ENCODE measurements at places on chromosomes 2 and 18.
A peak's percentile ranks its signal among the peaks of the same experiment; 100 is the strongest.

DNA sequence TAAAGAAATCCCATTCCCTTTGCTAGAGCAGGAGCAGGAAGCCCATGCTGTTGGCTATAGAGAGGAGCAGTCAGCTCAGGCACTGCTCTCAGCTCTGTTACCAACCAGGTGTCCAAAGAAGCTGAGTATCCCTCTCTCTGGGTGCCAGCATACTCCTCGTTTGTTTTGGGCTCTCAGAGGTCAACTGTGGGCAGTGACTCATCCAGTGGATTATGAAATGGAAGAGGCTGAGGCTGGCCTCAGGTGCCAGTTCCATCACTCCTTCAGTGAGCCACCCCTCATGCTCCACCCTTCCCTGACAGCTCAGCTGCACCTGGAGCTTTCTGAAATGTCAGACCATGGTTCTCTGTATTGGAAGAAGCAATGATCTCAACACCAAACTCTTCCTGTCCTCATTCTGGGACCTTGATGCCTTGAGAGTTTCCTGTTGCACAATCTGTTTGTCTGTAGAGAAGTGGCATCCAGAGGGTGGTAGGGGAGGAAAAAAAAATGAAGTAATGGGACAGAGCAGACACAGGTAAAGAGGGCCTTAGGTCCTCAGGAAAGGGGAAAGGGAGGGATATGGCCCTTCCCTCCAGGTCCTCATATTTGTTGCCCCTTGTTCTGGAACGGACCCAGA, 31.2 kb upstream of the EN1 start:
- DNase-seq, result no peak

- no peak for DNase-seq
Measured at GRCh38 chr2:55431982-55432627, 12.4 kb upstream of the CCDC88A start.

DNA sequence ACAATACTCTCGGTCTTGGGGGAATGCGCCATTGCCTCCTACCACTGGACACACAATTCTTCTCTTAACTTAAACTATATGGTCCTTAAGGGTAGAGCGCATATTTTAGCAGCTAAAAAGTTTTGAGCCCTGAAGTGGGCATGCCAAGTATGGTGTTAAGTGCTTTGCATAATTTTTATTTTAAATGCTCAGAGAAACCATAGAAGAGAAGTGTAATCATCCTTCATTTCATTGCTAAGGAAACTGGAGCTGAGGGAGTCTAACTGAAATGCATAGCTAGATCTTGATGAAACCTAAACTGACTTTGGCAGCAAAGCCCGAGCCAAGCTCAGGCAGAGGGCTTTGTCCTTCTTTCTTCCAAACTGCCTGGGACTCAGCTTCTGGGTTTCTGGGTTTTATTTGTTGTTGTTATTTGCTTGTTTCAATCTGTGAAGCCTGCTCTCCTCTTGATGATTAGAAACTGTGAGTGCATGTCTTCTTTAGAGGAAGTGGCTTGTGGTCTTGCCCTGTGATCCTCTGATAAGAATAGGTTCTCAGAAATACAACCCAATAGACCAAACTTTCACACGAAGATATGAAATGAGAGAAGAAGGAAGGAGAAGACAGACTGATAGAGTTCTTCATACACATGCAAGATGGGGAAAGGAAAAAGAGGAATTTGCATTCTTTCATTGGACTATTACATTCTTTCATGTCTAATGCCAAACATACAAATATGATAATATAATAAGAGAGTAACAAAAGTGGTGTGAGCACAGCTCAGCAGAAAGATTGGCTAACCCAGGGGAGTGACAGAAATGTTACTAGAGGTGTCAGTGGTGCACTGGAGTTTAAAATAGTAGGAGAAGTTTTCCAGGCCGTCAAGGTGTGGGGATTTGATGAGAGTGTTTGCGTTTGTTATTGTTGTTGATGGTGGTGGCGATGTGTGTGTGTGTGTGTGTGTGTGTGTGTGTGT, 7.5 kb upstream of the RNF144A start:
- DNase-seq, result no peak

GRCh38 chr18:506264-506663, 5.8 kb upstream of the COLEC12 start:
- DNase-seq, result no peak

DNA sequence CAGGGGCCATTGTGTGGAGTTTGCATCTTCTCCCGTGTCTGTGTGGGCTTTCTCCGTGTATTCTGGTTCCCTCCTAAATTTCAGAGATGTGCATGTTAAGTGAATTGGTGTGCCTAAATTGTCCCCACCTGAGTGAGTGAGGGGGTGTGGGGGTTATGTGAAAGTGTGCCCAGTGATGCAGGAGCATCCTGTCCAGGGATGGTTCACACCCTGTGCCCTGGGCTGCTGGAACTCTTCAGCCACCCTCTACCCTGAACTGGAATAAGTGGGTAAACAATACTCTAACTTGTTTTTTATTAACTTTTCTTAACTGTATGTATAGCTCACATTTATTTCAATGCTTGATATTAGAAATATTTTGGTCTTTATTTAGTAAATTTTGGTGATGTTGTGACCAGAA, 56.0 kb downstream of the UBE2E3 start:
- no peak for DNase-seq

- DNase-seq, result no peak
Measured at GRCh38 chr18:5969355-5969988, 74.2 kb upstream of the TMEM200C start.

GRCh38 chr2:236718207-236718992, 148.8 kb downstream of the ACKR3 start:
- no peak for DNase-seq

GRCh38 chr2:187405921-187406320, 42.1 kb downstream of the CALCRL start:
- no peak for DNase-seq

DNA sequence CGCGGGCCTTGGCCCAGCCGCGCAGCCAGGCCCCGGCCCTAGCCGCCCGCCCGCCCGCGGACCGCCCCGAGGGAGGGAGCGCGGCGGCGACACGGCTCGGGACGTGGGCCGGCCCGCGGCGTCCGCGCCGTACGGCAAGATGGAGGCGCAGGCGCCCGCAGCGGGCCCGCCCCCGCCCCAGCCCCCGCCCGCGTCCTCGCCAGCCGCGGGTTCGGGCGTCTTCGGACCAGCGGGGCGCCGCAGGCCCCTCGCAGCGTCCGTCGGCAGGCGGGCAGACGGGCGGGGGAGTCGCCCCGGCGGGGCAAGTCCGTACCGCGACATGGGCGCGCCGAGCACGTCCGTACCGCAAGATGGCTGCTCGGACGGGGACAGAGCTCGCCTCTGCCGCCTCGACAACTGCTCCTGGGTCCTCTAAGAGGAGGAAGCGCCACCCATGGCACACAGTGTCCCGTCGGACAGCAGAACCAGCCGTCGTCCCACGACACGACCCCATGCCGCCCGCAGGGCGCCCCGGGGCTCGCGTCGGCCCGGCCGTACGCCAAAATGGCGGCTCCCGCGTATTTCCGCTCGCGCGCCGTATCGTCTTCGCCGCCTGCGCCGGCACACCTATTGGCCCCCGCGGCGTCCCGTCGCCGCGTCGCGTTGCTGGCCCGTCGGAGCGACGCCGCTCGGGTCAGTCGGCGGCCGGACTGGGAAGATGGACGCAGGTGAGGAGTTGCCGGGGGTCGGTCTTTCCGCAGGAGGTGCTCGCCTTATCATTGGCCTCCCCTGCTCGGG, at the start of the genes ATG4B and THAP4:
ATG4B (plus strand) TSS at position 676 of the 777 bp plus-strand sequence; CDS start at position 698, 22 bp downstream.
THAP4 (minus strand) TSS at position 141 of the 777 bp plus-strand sequence. CDS start 141 bp downstream, outside the sequence.
- peak; percentile 44 for DNase-seq

GRCh38 chr18:76988031-76988826, 144.4 kb downstream of the MBP start:
- no peak for DNase-seq

DNA sequence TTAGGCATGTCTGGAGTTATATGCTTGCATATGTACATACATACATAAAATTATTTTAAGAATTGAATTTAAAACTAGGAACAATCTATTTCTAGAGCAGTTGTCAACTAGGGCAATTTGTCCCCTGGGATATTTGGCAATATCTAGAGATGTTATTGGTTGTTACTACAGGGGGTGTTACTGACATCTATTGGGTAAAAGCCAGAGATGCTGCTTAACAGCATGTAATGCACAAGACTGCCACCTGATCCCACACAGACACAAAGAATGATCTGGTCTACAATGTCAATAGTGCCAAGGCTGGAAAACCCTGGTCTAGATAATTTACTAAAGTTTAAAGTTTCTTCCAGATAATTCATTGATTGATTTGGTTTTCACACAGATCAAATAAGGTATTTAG, 185.3 kb downstream of the NYAP2 start:
- no peak for DNase-seq

- no peak for DNase-seq
Measured at GRCh38 chr2:37230581-37230980, 815 bp downstream of the CEBPZ start.

DNA sequence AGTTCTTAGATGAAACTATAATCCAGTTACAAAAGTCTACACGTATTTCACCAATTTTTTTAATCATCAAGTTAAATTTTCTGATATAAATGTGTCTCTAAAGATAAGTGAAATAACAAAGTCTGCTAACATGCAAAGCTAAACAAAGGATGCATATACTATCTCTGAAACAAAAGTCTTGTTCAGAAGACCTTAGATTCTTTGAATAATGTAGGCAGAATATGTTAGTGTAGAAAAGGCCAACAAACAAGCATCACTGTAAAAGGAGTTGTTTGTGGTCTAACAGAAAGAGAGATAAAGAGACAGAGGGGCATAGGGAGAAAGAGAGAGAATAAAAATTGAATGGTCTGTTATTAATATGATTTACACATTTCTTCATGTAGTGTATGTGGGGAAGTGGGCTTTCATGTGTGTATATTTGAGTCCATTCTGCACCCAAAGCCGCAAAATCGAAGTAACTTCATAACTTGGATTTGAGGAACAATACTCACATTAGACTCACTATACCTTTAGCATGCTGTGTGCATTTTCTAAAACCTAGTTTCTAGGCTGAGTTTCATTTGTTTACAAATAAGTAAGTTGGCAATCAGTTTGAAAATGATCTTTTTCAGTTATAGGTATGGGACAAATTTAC, 734.8 kb upstream of the REG3G start:
- no peak for DNase-seq

- no peak for DNase-seq
Measured at GRCh38 chr2:18378020-18378653, 182.3 kb downstream of the RDH14 start.

GRCh38 chr2:98455494-98455976, 10.9 kb downstream of the INPP4A start:
- DNase-seq, result no peak

DNA sequence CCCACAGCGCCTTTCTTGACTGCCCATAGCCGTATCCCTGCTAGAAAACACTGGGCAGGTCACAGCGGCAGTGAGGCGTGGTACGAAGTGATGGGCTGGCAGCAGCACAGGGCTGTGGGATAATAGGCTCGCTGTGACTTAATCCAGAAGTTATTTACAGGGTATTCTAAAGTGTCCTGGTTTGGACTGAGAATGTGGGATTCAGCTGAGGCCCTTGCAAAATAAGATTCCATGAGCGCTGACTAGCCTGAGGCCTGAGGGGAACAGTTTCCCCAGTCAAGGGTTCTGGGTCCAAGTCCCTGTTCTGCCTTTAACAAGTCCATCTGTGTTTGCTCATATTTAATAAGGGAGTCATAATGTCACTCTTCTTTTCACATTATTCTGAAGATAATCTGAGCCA, 34.6 kb downstream of the SETBP1 start:
- DNase-seq, result no peak

DNA sequence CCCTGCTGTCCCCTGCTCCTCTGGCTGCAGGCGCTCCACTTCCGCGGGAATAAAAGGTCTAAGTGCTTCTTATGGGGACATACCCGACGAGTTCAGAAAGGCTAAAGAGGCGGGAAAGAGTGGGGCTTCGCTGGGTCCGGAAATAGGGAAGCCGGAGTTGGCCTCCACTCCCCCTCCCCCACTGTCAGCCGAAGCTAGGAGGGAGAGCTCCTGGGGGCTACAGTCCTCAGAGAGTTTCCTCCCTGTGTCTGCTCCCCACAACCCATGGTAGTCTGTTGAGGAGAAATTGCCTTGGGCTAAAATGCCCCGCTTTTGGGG, 7.2 kb downstream of the GAD1 start:
- DNase-seq, result no peak

- no peak for DNase-seq
Measured at GRCh38 chr2:26184121-26184520, 11.2 kb downstream of the GAREM2 start.

DNA sequence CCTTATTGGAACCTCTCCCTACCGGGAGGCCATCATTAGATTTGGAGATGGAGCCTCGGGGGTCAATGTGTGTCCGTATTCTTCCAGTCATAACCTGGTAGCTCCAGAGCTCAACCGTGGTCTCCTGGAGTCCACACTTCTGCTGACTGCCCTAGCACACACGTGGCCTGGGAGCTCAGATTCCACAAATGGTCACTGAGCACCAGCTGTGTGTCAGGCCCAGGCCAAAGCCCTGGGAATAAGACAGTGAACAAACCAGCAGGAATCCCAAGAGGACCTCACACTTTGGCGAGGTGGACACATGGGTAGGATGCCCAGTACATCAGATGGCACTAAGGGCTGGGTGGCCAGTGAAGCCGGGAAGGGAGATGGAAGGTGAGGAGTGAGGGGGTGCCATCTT, 15.5 kb downstream of the GYPC start:
- no peak for DNase-seq

GRCh38 chr2:216497382-216498069, 1.1 kb upstream of the RPL37A start:
- no peak for DNase-seq

DNA sequence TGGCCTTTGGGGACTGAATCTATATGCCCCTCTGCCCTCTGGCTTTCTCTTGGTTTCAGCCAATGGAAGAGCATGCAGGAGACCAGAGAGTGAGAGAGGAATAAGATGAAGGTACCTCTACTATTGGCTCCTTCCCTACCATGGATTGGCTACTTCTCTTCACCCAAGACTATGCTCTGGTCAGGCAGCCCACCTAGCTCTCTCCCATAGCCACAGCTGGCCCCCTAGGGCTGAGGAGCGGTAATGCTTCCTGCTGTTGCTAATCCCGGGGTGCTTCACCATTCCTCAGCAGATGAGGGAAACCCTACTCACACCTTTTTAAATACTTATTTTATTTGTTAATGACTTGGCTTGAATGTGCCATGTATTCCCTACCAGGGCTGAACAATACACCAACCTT, 142.4 kb downstream of the MREG start:
- DNase-seq, result no peak

DNA sequence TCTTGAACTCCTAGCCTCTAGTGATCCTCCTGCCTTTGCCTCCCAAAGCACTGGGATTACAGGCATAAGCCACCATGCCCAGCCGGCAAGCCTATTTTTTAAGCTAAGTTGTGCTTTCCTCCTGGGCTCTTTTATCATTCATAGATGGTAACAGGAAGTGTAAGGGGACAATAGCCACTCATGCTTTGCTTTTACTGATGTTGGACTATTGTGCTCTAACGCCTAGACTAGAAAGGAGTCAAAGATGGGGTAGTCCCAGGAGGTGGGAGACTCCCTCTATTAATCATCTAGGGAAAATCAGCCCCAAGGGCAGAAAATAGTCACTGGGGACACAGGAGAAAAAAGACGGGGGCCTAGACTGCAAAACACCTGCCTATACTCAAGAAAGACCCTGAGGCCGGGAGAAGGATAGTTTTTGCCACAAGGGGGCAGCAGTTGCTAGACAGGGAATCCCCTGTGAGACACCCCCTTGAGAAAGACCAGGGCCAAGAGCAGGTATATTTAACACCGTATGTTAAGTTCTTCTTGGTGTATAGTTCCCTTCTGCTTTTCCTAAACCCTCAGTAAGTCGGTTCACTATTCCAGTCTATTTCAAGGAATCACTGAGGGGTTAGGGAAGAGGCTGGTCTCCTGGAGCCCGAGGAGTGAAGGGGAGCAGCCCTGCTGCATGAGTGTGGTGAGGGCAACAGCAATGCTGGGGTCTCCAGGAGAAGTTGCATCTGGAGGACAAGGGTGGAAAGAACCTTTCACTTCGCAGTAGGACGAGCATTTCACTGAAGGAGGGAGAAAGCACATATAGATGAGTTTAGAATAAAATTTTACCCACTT, 2.1 kb upstream of the CXCR1 start:
- DNase-seq, result peak; percentile 1

All from NCI-H187 (cell line).